ENCODE measurements at places on chromosomes 11 and 22.

DNA sequence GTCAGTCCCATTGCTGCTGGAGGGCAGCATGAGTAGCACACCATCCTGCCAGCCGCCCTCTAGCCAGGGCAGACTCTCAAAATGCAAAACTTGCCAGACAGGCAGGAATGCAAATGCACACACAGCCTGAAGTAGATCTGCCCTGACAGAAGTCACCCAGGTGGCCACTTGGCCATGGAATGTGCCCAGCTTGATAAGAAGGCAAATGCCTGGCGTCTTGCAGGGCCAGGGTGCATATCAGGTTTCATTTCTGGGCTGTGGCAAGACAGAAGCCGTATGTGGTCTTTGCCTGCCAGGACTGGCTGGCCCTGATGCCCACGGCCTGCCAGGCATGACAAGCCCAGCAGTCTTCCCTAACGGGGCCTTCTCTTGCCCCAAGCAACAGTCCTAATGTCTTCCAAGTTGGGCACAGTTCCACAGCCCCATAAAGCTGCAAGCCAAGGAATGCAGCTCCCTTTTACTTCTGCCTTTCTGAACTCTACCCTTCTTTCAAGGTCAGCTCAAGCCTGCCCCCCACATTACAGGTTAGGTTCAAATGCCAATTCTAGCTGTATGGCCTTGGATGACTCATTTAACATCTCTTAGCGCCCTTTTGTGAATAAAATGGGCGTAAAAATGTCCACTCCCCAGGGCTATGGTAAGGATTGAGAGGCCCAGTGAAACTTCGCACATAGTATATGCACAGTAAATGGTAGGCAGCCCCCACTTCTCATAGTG, 29.7 kb downstream of the POU2AF3 start:
- no peak for DNase-seq

DNA sequence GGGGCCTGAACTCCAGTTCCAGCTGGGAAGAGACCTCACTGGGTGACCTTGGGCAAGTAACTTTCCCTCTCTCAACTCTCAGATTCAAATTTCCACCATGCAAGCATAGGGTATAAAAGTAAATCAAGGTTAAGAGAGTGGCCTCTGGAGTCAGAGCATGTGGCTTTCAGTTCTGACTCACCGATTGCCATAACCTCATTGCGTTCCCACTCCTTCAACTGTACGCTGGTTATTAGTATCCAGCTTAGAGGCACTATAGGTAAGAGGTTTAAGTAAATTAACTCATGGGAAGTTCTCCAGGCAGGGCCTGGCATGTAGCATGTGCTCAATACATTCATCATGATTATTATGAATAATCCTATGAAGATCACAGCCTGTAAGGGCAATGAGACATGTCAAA, 88.3 kb downstream of the FBXO7 start:
- no peak for DNase-seq

- DNase-seq: no peak
Observed at GRCh38 chr22:29270475-29271271, 2.6 kb downstream of the EWSR1 start.

DNA sequence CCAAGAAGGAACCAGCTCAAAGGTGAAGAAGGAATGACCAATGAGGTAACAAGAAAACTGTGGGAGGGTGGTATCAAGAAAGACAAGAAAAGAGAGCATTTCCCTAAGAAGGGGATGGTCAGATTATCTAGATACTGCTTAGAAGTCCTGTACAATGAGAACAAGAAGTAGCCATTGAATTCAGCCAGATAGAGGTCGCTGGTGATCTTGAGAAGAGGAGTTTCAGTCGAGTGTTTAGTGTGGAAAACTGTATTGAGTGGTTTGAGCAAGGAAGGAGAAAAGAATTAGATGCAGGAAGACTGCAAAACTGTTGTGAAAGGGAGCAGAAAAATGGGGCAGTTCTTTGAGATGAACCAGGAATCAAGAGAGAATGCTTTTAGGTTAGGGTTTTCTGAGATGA, 74.6 kb upstream of the FAT3 start:
- DNase-seq: no peak

- no peak for DNase-seq
Observed at GRCh38 chr22:46202897-46203600, 47.0 kb downstream of the CDPF1 start.

- DNase-seq: no peak
Observed at GRCh38 chr11:76322540-76322939, 58.4 kb downstream of the THAP12 start.

- DNase-seq: no peak
Observed at GRCh38 chr22:19800761-19801244, 40.2 kb downstream of the TBX1 start.

GRCh38 chr11:122101625-122102291, 14.3 kb downstream of the BLID start:
- no peak for DNase-seq

Measured in CD4-positive, alpha-beta T cell treated with Interleukin-10 for 1 hour (primary cell).